ENCODE measurements at places on chromosomes 6 and 20.

DNA sequence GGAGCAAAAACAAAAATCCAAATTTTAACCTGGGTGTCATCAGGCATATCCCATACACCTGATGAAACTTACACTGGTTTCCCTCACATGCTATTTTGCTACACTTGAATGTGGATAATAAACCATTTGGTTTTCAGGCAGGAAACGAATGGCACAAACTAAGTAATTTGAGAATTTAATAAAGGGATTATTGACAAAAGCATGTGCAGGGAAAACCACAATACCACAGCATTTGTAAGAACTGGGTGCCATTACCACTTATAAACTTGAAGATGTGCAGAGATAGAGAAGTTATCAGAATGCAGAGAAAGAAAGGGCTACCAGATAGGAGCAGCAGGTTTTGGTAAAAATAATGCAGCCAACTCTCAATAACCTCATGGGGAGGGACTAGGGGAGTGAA is 151.2 kb downstream of the RFX6 start:
- DNase-seq, result no peak

GRCh38 chr6:11410539-11411307 is 126.8 kb upstream of the TMEM170B start:
- DNase-seq, result no peak

DNA sequence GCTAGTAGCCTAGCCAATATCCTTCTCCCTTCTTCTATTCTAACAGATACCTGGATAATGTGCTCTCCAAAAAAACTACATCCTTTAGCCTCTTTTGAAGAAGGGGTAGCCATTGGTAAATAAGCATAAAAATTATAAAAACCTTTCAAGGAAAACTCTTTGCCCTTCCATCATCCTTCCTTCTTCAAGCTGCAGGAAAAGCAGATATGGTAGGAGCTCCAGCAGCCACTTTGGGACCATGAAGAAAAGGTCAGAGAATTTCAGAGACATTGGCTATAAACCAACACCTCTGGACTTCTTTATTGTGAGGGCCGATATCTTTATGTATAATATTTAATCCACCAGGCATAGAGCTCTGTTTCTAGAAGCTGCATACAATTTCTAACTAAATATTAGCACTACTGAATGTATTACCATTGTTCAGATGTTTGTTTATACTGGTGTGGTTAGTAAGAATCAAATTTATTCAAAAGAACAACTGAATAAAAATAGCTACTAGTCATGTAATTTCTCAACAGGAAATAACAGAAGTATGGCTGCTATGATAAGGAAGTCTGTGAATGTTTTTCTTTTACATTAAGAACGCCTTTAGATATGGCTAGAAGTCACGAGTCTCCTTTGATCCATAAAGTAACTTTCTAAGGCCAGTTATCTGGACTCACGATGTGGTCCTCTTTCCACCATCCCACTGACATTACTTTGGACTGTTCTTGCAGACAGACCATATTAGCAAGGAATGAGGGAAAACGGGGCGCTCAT is 32.2 kb downstream of the MYLK4 start:
- no peak for DNase-seq

- DNase-seq, result no peak
These were observed 16.0 kb downstream of the FOXO3 start for GRCh38 chr6:108576709-108577108.

- DNase-seq, result no peak
These were observed 20.9 kb upstream of the CITED2 start for GRCh38 chr6:139395371-139395770.

- DNase-seq, result no peak
These were observed 8.1 kb upstream of the CCN5 start for GRCh38 chr20:44707018-44707579.

DNA sequence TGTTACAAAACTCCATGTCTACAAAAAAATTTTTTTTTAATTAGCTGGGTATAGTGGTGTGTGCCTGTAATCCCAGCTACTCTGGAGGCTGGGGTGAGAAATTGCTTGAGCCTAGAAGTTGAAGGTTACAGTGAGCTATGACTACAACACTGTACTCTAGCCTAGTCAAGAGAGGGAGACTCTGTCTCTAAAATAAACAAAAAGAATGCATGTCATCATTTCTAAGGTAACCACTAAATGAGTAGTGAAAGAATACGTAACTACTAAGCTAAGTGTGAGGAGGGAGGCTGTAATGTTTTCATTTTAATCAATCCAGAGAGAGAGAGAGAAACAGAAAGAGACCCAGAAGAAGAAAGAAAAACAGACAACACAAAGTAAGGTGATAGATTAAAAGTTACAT is 9.9 kb downstream of the SYCP2 start:
- no peak for DNase-seq

DNA sequence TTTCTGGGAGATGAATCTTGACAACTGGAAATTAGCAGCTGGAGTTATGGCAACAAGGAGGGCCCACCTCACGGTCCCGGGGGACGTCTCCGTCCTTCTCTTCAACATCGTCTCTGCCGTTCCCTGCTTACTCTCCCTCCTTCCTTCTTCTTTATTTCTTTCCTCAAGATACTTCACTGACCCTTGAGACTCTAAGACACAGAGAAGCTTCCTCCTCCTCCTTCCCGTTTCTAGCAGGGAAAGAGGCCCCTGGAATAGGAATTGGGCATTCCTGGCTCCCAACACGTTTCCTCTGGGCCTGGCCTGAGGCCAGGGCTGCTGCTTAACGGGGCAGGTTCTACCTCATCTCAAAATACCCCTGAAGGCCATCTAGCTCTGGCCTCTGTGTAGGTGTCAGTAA is 189.9 kb upstream of the GMDS start:
- DNase-seq, result no peak

DNA sequence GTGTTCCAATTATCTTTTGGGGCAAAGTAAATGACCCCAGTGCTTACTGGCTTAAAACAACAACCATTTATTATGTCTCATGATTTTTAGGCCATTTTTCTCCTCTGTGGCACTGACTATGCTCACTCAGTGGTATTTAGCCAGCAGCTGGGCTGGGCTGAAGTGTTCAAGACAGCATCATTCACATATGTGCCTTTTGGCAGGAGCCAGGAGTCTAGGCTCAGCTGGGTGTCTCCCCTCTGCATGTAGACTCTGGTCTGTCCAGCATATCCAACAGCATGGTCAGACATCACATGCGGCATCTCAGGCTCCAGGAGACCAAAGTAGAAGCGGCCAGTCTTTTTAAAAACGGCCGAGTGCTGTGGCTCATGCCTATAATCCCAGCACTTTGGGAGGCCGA is 120.3 kb upstream of the TOP1 start:
- no peak for DNase-seq

DNA sequence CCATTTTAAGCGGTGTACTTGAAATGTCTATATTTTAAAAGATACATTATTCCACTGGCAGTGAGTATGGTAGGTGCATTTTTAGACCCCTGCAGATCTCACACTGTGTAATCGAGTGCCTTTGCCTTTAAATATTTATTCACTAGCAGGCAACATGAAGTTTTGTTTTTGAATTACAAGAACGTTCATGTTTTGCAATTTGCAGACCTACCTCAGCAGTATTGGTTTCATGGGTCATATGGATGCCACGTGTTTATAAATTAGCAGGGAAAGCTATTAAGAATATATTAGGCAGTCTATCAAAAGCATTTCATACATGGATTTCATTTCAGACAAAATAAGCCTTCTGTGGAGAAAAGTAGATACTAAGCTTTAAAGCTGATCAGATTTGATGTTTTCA is 7.2 kb downstream of the MAP3K4 start:
- no peak for DNase-seq

DNA sequence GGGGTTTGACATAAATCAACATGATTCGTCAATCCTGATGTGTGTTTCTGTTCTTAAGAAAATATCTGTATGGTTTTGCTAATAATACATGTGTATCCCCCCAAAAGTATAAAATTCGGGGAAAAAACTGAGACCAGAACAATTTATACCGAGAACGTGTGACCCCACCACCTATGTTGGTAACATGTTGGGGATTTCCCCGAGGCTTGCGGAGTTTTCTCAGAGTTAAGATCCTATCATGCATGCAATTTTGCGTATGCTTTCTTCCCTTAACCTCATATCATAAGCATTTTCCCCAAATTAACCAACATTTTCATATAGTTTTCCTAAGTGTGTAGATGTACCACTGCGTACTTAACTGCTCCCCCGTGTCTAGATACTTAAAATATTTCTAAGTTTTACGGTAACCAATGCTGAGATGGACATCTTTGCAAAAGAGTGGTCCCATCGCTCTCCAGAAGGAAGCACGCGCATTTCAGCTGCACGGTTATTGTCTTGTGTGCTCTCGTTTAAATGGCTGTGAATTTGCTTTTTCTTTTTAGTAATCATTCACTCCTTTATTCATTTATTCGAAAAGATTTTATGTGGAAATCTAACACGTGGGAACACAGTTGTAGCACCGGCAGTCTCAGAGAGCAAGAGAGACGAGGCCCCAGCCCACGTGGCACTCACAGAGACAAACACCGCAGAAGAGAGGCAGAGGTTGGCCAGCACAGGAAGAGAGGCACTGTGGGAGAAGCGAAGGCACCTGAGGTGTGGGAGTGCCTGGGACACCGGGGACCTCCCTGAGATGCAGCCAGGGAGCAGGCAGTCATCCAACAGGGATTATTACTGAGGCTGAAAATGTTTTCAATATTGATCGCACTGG is 13.2 kb upstream of the IRF4 start:
- DNase-seq, result no peak

DNA sequence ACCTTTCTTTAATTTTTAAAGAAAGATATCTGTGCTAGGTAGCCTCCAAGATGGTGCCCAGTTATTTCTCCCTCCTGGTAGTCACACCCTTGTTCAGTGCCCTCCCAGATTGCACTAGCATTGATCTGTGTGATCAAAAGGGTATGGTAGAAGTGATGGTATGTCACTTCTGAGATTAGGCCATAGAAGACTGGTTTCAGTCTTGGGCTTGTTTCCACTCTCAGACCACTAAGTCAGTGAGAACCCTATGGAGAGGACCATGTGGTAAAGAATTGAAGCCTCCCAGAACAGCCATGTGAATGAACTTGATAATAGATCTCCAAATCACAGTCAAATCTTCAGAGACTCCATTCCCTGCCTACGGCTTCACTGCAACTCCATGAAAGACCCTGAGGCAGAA is 57.3 kb downstream of the THEMIS start:
- DNase-seq, result no peak

GRCh38 chr6:6816716-6817115 is 228.2 kb downstream of the LY86 start:
- DNase-seq, result no peak

GRCh38 chr6:11586536-11586935 is 49.0 kb downstream of the TMEM170B start:
- peak; percentile 79 for DNase-seq

DNA sequence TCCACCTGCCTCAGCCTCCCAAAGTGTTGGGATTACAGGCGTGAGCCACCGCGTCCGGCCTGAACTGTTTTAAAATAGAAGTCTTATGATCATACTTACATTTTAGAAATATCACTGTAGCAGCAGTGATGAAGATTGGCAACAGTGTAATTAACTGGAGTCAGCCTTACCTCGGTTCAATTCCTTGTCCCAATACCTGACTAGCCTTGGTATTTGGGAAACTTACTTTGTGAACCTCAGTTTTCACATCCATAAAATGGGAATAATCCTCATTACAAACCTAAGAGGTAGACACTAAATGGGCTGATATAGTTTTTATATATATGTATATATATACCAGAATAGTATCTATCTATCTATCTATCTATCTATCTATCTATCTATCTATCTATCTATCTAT is 19.3 kb downstream of the PHF20 start:
- no peak for DNase-seq

- no peak for DNase-seq
These were observed 828.4 kb downstream of the HACE1 start for GRCh38 chr6:104031346-104031745.

DNA sequence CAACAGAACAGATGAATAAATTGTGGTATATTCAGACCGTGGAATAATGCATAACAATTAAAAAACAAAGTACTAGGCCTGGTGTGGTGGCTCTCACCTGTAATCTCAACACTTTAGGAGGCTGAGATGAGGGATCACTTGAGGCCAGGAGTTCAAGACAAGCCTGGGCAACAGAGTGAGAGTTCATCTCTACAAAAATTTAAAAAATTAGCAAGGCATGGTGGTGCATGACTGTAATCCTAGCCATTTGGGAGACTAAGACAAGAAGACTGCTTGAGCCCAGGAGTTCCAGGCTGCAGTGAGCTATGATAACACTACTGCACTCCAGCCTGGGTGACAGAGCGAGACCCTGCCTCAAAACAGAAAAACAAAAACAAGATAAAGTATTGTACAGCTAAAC is 16.1 kb upstream of the ASF1A start:
- DNase-seq, result no peak

- no peak for DNase-seq
These were observed 235.2 kb downstream of the ARID1B start for GRCh38 chr6:157012355-157012754.

DNA sequence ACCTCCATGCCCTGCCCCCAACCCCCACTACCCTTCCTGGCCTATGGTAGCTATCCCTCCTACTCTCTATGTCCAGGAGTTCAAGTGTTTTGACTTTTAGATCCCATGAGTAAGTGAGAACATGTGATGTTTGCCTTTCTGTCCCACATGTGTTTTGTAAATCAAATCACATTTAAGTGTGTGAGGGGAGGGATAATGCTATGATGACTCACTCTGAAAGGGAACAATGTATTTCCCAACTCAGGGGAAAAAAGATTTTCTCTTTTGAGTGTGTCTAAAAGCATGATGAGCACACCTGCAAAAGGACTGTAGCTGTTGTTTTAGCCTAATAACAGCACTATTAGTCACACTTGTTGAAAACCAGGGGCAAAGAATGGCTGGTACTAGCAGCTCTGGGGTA is 193.7 kb downstream of the GJA10 start:
- DNase-seq, result peak; percentile 98

GRCh38 chr6:166587631-166588413 is 1.3 kb upstream of the RAMACL start:
- no peak for DNase-seq

GRCh38 chr6:138498629-138499302 is 528 bp downstream of the NHSL1 start:
- peak; percentile 47 for DNase-seq

GRCh38 chr6:89613790-89614189 is 24.8 kb downstream of the LYRM2 start:
- no peak for DNase-seq

GRCh38 chr6:21965016-21965415 is 331.8 kb downstream of the PRL start:
- no peak for DNase-seq

- DNase-seq, result no peak
These were observed 236.3 kb upstream of the SOX4 start for GRCh38 chr6:21357262-21357661.

DNA sequence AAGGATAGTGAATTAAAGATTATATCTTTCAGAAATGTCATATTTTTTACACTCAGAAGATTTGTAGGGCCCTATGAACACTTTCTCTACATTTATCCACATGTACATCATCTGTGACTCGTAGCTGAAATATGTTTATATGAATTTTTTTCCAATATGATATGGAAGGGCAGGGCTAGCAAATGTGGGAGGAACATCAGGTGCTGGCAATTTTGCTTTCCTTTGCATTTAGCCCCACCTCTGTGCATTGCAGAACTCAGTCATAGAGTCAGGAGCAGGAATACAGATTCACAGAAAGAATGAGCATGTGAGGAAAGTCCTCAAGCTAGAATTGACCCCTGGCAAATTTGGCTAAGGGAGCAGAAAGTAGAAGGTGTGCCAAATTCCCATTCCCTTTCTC is 129.9 kb downstream of the CRYBG1 start:
- DNase-seq, result peak; percentile 77
